Activated CD4-positive, alpha-beta T cell treated with anti-CD3 and anti-CD28 coated beads, Interleukin-2, Interleukin-6, amounts not matched to agents 100 ng/mL and 50 ng/mL, durations not matched to agents 16 hours and 8 hours (primary cell): ENCODE measurements at places on chromosomes 2 and 18.

- no peak for DNase-seq
Measured at GRCh38 chr18:415617-416612, 84.6 kb downstream of the COLEC12 start.

DNA sequence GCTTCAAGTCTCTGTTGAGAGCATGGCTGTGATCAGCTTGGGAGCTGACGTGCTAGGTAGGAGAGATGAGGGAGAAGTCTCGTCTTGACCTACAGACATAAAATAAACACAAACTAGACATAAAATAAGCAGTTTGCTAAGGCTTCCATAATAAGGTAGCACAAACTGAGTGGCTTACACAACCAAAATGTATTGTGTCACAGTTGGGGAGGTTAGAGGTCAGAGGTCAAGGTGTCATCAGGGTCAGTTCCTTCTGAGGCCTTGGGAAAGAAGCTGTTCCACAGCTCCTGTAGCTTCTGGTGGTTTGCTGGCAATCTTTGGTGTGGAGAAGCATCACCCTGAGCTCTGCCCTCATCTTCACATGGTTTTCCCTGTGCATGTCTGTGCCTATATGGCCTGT, 20.2 kb downstream of the DAW1 start:
- DNase-seq: no peak

DNA sequence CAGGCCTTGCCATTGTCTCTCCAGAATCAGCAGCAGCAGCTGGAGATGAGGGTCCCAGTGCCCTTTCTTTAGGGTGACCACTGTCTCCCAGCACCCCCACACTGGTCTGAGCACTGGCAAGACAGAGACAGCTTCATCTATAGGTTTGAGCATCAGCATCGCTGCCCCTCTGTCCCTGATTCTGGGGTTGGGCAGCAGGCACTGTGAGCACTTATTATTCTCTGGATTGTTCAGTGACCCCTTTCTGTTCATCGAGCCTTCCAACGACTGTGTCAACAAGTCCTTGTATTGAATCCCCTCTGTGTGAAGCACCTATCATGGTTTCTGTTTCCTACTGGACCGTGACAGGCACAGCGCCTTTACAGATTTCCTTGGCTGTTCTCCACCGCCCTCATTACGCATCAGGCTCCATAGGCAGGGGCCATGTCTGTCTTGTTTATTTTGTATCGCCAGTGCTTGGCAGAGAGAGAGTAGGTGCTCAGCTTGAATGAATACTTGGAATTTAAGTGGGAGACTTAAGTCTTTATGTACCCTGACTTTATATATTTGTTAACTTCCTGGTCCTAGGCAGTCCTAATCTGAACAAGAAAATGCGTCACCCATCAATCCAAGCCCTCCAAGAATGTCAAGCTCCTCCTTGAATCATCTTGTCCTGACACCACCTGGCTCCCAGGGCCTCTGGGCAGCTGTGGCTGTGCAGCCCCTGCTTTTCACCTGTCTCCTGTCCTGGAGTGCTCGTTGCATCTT, 11.4 kb downstream of the MALL start:
- no peak for DNase-seq

GRCh38 chr2:185790361-185790760, 51.8 kb downstream of the FSIP2 start:
- no peak for DNase-seq

DNA sequence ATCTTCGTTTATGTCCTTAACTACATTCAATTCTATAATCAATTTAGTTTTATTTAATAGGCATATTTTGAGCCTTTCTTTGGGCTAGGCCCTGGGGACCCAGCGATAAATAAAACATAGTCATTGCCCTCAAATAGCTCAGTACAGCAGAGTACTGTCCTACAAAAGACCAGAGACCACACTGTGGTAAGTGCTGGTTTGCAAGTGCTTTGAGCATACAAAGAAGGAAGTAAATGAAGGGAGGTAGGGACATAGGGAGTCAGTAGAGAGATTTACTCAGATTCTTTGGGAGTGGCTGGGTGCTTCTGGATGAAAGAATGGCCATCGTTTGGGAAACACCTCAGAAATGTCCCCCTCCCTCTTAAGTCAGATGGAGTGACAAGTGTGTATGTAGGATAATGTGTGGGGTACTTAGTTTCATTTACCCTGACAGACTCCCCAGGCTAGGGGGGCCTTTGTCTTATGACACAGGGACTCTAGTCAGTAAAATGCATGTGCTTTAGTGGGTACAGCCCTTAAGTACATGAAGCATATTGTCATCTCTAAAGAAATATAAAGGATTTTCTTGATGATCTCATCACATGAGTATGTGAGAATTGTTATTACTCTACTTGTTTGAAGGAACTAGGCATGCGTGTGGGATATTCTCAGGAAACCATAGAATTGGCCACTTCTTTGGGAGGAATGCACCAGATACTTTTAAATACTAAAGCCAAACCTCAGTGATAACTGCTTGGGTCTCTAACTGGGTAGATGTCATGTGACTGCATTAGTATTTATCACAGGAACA, 35.1 kb downstream of the MAPRE2 start:
- no peak for DNase-seq

DNA sequence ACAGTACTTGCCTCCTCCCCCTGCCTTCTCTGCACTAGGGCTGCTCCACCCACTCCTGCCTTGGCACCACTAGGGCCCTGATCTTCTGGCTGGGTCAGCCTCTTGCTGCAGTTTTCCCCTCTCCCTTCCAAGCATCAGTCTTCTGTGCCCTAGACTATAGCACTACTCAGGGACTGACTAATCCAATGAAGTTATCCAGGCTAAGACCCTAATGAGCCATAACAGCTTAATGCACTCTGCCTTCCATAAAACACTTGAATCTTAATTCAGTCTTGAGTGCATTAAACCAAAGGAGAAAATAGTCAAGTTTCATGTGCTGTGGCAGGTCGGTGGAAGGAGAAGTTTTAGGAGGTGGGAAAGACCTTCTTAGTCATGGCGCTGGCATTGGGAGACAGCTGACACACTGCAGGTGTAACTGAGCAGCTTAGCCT, 95.7 kb downstream of the BIN1 start:
- DNase-seq: no peak

DNA sequence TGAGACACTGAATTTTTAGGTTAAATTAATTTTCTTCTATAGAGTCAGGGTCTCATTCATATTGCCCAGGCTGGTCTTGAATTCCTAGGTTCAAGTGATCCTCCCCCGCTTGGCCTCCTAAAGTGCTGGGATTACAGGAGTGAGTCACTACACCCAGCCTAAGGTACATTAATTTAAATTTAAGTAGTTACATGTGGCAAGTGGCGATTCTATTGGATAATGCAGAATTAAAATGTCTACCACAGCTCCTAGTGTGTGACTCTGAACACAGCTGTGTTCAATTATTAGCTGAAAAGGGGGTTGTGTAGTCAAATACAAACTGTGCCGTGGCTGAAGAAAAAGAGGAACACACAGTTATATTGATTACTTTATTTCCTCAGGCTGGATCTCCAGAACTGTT, 2.2 kb upstream of the CAD start:
- no peak for DNase-seq

- DNase-seq: no peak
Measured at GRCh38 chr18:13257361-13257980, 38.9 kb downstream of the LDLRAD4 start.

- DNase-seq: no peak
Measured at GRCh38 chr2:190864375-190864774, 16.2 kb upstream of the GLS start.

DNA sequence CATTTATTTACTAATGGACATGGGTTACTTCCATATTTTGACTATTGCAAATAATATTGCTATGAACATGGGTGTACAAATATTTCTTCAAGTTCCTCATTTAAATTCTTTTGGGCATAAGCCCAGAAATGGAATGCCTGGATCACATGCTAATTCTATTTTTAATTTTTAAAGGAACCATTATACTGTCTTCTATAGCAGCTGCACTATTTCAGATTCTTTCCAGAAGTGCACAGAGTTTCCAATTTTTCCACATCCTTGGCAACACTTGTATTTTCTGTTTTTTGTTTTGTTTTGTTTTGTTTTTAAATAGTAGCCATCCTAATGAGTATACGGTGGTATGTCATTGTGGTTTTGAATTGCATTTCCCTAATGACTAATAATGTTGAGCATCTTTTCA, 8.5 kb upstream of the RALBP1 start:
- DNase-seq: no peak

GRCh38 chr2:40564184-40564583, 112.3 kb upstream of the SLC8A1 start:
- no peak for DNase-seq

GRCh38 chr2:30559544-30560275, 112.7 kb downstream of the LCLAT1 start:
- no peak for DNase-seq
